Activated CD8-positive, alpha-beta memory T cell treated with anti-CD3 and anti-CD28 coated beads for 1 hour (primary cell): ENCODE measurements at places on chromosomes 5 and 9.

DNA sequence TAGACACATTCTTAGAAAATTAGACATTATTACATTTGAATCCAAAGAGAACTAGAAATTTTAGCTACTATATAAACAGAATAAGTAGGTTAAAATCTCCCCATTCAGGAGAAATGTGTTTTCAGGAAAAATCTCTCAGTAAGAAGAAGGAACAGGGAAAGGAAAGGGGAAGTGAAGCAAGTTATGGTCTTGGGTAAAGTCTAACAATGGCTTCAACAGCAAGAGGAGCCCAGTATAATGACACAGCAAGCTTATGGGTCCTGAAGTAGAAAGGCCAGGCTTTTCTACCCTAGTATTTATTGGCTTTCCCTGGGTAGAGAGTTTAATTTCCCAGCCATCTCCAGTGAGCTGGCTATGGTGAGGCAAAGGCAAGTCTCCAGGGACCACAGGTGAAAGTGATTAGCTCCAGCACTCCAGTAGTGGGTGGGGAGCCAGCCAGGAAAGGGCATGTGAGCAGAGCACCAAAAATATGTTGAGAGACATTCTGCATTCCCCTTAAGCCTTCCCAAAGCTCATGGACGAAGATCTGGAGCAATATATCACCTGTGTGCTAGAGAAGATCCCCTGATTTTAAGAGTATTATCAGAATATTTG lies 981.7 kb downstream of the NR2F1-AS1 start:
- DNase-seq: no peak

- DNase-seq: no peak
These were observed 42.5 kb upstream of the ROR2 start for GRCh38 chr9:91992461-91993041.

- no peak for DNase-seq
These were observed 106.9 kb downstream of the GLDC start for GRCh38 chr9:6538666-6539071.

- no peak for DNase-seq
These were observed 140.6 kb upstream of the ZNF366 start for GRCh38 chr5:72647806-72648205.

GRCh38 chr9:115058684-115059315 lies 59.2 kb downstream of the TNC start:
- no peak for DNase-seq

GRCh38 chr5:158992037-158992740 lies 107.5 kb downstream of the EBF1 start:
- no peak for DNase-seq

DNA sequence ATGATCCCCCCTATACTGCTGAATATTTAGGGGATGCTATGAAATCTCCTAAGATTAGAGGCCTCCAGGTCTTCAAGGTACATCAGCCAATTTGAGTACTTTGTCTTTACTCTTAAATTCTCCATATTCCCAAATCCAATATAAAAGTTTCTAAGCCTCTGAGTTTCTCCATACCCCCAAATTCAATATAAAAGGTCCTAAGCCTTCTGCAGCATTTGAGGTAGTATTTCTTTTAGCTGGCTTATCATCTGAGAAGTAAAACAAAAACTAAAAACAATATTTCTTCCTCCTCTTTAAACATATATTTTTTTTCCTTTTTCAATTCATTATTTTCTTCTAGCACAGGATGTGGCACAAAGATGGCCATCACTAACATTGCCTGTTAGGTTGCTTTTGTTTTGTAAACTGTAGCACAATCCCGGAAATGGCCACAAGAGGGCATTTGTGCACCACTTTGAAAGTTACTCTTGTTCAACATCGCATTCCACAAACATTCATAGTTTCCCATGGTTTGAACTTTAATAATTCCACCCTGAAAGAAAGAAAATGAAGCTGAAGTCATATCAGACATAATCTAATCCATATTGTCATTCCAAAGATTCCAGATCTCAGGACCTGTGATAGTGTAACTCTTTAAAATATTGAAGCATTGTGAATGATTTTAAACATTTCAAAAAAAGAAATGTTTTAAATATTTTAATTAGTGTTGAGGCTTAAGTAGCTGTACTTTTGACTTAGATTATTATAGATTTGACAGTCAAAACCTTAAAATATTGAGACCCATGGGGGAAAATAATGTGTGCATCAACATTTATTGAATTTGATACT lies 21.0 kb upstream of the SCGB3A2 start:
- DNase-seq: no peak

DNA sequence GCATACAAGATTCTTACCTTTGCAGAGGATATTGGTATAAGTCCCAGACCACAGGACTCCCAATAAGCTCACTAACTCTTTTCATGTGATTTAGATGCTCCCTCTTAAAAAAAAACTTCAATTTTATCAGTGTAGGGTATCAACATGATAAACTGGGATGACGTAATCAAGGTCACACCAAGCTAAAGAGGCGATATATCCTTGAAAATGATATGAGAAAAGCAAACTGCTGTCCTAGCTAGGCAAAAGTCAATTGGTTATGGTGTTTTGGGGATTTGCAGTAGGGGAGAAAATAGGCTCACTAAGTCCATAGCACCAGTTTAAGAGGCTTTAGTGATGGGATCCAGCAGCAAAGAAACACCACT lies 354.4 kb downstream of the DIRAS2 start:
- no peak for DNase-seq

- DNase-seq: no peak
These were observed 9.1 kb upstream of the DNAJC25 start for GRCh38 chr9:111621895-111622480.

DNA sequence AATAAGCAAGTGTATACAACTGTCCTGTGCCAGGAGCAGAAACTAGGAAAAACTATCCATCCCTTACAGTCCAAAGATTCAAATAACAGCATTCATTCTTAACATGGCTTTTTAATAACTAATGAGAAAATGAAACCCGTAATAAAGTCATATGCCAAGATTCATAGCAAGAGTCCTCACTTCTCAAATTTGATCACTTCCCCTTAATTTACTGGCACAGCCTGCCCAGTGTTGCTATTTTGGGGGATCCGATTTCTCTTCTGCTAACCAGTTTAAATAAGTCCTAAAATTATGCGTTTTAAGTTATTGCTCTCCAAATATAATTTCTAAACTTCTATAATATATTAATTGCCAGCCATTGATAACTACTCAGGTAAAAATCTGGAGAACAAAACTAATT lies 177.0 kb upstream of the PTGER4 start:
- DNase-seq: no peak

GRCh38 chr5:139387611-139388197 lies 2.0 kb downstream of the MZB1 start:
- no peak for DNase-seq

GRCh38 chr9:81848472-81848871 lies 79.8 kb upstream of the SPATA31D4 start:
- no peak for DNase-seq

DNA sequence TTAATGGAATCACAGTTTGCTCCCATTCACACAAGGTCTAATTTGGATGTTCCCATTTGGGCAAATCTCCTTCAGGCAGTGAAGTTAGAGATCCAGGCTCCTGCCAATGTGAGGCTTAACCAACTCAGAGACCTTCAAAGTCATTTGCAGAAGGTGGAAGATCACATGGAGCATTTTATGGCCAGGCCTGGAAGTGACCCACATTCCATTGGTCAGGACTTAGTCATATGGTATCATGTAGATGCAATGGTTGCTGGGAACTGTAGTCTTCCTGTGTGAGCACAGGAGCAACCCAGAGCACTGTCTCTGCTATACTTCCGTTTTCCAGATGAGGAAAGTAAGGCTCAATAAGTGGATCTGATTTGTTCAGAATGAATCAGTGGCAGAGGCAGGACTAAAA lies 292.7 kb upstream of the SMARCA2 start:
- DNase-seq: no peak

- DNase-seq: no peak
These were observed 8.1 kb upstream of the PTPN3 start for GRCh38 chr9:109506097-109506712.

GRCh38 chr5:132525299-132525724 lies 18.0 kb downstream of the IL5 start:
- DNase-seq: no peak

GRCh38 chr5:55004729-55005128 lies 19.3 kb upstream of the GZMK start:
- no peak for DNase-seq

DNA sequence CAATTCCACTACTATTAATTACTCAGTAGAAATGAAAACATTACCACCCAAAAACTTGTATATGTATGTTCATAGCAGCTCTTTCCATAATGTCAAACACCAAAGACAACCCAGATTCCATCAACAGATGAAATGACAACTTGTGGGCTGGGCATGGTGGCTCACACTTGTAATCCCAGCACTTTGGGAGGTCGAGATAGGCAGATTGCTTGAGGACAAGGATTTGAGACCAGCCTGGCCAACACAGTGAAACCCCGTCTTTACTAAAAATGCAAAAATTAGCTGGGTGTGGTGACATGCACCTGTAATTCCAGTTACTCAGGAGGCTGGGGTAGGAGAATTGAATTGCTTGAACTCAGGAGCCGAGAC lies 11.5 kb downstream of the UIMC1 start:
- DNase-seq: no peak

DNA sequence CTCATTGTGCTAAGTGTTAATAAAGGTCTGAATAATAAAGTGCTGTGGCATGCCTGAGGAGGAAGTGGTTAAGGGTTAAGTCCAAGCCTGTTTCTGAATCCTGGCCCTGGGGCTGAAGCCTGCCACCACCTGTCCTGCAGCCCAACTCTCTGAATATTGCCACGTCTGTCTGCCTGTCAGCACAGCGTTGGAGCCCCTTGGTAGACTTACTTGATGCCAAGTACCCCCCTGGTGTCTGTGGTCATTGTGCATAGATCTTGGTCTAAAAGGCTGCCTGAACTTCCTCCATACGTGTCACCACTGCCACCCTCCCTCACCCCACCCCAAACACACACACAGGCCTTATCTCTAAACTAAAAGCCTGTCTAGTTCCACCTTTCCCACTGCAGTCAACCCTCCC lies 35.4 kb upstream of the SLC2A8 start:
- no peak for DNase-seq

DNA sequence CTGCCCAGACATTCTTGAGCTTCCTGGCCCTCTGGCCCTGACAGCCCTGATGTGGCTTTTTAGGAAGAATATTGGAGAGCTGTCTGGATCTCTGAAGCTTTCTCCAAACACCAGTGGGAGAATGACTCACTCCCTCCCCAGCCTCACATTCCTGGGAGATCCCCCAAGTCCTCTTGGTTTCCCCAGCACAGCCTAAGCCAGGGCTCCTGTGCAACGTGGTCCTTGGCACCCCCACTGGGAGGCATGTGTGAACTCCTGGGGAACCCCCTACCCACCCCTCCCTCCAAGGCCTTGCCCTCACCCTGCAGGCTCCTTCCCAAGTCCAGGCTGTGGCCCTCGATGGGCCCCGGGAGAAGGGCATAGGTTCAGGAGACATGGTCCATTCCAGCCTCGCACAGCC lies 12.7 kb downstream of the GLIPR2 start:
- no peak for DNase-seq

GRCh38 chr5:68587171-68587570 lies 371.6 kb downstream of the PIK3R1 start:
- no peak for DNase-seq

DNA sequence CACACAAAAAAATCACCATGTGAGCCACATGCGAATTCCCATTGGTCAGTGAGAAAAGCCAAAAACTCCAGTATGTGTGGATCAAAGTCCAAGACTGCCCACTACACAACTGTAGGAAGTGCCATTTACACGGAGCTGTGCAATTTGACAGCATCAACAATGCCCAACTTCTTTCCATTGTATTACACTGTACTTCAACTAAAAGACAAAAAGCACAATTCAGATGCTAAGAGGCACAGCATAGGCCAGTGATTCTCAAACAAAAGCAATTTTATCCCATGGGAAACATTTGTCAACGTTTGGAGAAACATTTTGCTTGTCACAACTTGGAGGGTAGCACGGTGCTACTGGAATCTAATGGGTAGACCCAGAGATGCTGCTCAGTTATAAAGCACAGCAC lies 39.8 kb downstream of the IARS1 start:
- no peak for DNase-seq

GRCh38 chr5:6886866-6887265 lies 173.6 kb downstream of the TENT4A start:
- no peak for DNase-seq

- DNase-seq: no peak
These were observed 10.8 kb downstream of the RIOK2 start for GRCh38 chr5:97172227-97172626.

- no peak for DNase-seq
These were observed 4.3 kb downstream of the RAI14 start for GRCh38 chr5:34660444-34660843.

GRCh38 chr5:74400067-74400466 lies 240.5 kb downstream of the ENC1 start:
- DNase-seq: no peak

GRCh38 chr9:114643896-114644295 lies 13.7 kb downstream of the TEX53 start:
- DNase-seq: no peak

DNA sequence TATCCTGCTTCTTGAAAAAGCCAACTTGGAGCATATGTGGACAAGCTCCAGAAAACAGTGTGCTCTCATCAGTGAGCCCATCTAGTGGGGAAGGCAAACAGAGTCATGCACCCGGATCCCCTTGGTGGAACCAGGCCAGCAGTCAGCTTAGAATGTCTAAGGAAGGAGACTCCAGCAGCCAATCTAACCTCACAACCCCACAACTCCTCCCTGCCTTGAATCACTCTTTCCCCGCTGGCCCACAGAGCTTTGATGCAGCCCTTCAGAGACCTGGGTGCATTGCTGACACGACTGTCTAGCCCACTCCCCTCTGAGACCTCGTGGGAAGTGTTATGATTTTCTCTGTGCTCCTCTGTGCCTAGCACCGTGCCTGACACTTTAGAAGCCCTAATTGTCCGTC lies 623.7 kb downstream of the BNC2 start:
- no peak for DNase-seq

GRCh38 chr5:135114759-135115158 lies 80.7 kb upstream of the PITX1 start:
- DNase-seq: no peak

GRCh38 chr5:38291355-38291754 lies 33.0 kb downstream of the EGFLAM start:
- no peak for DNase-seq

DNA sequence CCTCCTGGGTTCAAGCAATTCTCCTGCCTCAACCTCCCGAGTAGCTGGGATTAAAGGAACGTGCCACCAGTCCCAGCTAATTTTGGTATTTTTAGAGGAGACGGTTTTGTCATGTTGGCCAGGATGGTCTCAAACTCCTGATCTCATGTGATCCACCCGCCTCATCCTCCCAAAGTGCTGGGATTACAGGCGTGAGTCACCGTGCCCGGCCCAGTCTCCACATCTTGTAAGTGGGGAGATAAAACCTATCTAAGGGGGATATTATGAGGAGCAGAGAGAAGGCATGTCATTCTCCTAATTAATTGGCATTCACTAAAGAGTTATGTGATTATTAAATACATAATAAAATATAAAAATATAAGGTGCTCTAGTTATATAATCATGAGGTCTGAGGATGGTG lies 94.1 kb upstream of the BOD1 start:
- DNase-seq: no peak

DNA sequence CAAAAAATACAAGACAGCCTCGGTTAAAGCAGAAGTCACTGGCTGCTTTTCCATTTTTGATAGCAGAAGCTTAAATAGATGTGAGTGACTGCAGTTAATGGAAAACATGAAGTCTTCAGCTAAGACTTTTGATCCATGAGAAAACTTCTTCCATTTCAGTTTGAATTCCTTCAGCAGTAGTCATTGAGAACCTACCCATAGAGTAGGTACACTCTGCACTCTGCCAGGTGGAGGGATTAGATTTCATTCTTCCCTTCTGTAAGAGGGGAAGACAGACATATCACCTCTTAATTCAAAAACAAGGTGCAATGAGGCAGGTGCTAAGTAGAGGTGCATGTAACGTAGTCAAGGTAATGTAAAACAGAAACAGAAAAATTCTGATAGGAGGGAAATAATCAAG lies 26.7 kb upstream of the XPA start:
- no peak for DNase-seq
